Activated CD8-positive, alpha-beta memory T cell treated with anti-CD3 and anti-CD28 coated beads, Interleukin-2, amount 50 U/mL, for 4 hours (primary cell): ENCODE measurements at places on chromosomes 3 and 15.

- DNase-seq, result no peak
These were observed 1.8 kb downstream of the STX19 start for GRCh38 chr3:94026623-94027022.

DNA sequence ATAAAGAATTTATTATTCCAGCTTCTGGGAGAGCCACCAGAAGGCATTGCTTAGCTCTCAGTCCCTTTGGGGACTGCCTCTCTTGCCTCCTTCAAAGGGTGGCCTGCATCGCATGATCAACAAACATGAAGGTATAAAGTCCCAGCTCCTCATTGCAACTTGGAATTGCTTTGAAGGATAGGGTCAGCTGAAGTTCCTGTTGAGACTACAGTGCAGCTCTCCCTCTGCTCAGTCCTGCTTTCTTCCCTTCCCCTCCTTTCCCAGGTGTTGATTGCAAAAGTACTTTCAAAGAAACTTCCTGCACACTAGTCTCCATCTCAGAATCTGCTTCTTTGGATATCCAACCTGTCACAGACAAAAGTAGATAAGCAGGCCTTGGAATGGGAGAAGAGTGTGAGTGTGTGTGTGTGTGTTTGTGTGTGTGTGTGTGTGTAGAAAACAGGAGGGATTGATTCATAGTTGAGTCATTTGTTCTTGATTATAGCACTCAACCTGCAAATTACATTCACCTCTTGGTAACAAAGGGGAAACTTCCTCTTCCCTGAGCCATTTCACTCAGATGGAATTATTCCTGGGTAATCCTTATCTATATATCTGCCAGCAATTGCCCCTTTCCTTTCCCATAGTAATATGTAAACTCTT is 13.7 kb downstream of the CCR8 start:
- DNase-seq, result no peak

- no peak for DNase-seq
These were observed 14.6 kb upstream of the LRRC15 start for GRCh38 chr3:194384156-194384555.

DNA sequence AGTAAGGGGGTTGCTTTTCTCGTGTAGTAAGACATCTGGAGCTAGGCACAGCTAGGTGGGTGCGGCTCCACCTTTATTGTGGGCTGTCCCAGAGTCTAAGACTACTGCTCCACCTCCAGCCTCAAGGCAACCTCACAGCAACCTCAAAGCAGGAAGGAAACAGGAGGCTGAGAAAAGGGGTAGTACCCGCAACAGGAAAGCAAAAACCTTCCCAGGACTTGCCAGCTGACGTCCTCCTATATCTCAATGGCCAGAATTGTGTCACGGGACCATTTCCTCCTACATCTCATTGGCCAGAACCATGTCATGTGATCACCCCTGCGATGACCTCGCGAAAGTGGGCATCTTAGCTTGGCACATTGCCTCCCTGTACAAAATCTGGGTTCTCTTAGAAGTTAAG is 4.3 kb upstream of the GPR160 start:
- peak; percentile 26 for DNase-seq

- no peak for DNase-seq
These were observed 556 bp downstream of the CHP1 start for GRCh38 chr15:41231422-41232226.

- DNase-seq, result no peak
These were observed 88.9 kb downstream of the TLE3 start for GRCh38 chr15:70008697-70009290.

DNA sequence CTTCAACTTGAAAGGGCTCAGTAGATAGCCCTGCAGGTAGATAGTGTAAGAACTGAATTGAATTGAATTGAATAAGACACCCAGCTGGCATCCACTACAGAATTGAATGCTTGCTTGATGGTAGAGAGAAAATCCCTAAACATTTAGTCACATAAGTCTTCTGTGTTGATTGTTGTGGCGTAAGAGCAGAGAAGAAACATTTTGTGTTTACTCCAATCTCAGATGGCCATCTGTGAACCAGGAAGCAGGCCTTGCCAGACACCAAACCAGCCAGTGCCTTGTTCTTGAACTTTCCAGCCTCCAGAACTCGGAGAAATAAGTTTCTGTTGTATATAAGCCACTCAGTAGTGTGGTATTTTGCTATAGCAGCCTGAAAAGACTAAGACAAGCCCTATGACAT is 43.6 kb downstream of the SST start:
- DNase-seq, result no peak

DNA sequence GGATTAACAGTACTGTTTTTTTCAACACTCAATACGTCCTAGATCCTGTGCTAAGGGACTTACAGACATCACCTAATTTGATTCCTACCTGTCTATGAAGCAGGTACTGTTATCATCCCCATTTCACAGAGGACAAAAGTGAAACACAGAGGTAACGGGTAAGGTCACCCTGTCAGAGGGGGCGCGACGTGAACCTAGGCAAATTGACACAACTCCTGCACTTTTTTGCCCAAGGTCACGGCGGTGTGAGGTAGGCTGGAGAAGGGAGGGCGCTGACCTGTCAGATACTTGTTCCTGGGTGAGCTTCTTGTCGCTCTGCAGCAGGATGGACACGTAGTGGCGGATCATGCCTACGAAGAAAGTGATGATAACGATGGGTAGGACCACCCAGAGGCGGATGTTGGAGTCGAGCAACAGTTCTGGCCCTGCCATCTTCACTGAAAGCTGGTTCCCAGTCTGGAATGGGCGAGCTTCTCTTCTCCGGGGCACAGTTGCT is 363 bp downstream of the EMC3 start:
- no peak for DNase-seq

DNA sequence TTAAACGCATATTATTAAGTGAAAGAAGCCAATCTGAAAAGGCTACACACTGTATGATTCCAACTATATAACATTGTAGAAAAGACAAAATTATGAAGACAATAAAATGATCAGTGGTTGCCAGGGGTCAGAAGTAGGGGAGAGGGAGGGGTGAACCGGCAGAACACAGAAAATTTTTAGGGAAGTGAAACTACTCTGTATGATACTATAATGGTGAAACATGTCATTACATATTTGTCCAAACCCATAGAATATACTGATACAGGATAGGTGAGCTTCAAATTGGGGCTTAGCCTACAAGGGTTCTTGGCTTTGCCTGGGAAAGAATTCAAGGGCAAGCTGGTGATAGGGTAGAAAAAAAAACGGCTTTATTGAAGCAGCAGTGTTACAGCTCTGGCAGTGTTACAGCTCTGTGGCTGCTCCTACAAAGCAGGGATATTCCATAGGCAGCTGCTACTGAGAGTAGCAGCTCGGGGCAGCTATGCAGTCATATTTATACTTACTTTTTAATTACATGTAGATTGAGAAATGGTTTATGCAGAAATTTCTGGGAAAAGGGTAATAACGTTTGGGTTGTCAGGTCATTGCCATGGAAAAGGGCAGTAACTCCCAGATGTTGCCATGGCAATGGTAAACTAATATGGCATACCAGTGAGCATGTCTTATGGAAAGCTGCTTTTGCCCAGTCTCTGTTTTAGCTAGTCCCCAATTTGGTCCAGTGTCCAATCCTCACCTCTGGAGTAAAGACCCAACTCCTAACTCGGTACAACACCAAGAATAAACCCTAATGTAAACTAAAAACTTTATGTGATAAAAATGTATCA is 125.1 kb upstream of the SLC25A36 start:
- no peak for DNase-seq

DNA sequence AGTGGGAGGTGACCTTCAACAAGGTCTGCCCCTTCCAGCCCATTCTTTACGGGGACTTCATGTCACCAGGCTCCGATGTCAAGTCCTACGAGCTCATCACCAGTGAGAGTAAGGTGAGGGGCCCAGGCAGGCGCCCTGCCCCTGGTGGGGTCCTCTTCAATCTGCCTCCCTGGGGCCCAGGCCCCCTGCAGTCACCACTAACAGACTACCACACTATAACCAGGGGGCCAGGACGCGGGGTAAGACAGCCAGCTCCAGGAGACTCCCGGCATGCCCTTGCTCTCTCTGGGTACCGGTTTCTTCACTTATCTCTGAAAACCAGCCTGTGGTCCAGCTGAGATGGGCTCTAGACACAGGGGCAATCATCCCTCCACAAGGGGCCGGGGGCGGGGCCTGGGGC is 63.9 kb downstream of the DNAH1 start:
- DNase-seq, result no peak

- DNase-seq, result no peak
These were observed 57.5 kb upstream of the TAMM41 start for GRCh38 chr3:11904157-11904556.

DNA sequence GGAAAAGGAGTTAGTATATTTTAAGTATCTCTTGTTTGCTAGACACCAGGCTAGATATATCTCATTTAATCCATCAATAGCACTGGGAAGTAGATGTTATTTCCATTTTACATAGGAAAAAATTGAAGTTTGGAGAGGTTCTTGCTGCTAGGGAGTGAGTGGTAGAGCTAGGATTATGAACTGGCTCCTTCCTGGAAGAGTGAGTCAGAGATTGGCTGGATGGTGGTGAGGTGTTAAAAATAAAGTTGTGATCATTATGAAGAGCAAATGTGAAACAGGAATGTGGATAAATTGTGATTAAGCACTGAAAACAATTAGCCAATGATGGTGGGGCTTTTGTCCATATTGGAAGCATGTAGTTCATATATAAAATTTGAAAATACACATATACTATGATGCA is 234.2 kb downstream of the WNT5A start:
- DNase-seq, result no peak

DNA sequence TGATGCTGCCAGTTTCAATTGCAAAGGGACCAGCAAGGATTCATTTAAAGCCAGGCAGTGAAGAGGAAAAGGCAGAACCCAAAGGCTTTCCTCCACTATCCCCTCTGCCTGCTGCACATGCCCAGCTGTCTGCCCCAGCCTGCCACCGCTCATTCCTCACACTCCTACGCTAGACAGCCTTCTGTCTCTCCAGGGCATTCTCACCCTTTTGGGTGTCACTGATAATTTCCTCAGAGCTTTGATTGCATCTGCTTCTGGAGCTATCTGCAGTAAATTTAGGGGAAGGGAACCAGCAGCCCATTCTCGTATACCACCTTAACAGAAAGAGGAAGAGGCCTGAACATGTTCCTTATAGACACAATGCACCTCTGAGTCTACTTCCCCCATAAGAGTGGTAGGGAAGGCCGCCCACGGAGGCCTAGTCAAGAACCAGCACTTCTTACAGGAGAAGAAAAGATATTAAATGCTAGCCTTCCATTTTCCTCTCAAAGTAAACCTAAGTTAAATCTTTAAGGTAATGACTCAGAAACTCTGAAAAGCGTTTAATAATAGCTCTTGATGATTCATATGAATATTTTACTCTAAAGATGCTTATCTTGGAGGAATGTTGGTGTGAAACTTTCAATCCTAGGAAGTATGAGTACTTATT is 20.9 kb downstream of the NUDT16 start:
- no peak for DNase-seq

DNA sequence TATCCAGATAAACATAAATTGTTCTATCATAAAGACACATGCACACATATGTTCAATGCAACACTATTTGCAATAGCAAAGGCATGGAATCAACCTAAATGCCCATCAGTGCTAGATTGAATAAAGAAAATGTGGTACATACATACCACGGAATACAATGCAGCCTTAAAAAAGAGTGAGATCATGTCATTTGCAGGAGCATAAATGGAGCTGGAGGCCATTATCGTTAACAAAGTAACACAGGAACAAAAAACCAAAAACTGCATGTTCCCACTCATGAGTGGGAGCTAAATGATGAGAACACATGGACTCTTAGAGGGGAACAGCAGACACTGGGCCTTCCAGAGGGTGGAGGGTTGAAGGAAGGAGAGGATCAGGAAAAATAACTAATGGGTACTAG is 79.2 kb downstream of the SH3GL3 start:
- no peak for DNase-seq

DNA sequence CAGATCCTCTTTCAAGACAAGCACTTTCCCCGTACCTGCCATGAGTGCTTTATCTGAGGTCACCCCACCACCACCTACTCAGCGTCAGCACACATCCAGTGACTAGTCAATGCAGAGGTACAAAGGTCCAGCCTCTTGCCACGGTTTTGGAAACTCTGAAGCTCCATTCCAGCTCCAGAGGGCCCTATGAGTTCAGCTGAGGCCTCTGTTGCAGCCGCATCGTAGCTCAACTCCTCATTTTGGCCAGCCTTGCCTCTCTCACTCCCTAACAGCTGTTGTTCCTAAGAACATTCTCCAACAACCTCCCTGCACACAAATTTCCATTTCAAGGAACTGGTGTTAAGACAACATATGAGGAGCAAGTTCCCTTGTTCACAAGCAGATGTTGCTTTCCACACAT is 405.1 kb upstream of the PROK2 start:
- no peak for DNase-seq

GRCh38 chr3:71890356-71890931 is 105.5 kb upstream of the PROK2 start:
- no peak for DNase-seq

- peak; percentile 49 for DNase-seq
These were observed 74.1 kb downstream of the SENP2 start for GRCh38 chr3:185659942-185660921.

- DNase-seq, result peak; percentile 41
These were observed 43.2 kb downstream of the ARHGEF3 start for GRCh38 chr3:56758539-56758981.

GRCh38 chr3:94548581-94549316 is 485.9 kb downstream of the NSUN3 start:
- DNase-seq, result no peak

- DNase-seq, result no peak
These were observed 718 bp downstream of the BNIP2 start for GRCh38 chr15:59688423-59688781.

GRCh38 chr3:151130428-151130827 is 45.0 kb downstream of the MED12L start:
- no peak for DNase-seq

DNA sequence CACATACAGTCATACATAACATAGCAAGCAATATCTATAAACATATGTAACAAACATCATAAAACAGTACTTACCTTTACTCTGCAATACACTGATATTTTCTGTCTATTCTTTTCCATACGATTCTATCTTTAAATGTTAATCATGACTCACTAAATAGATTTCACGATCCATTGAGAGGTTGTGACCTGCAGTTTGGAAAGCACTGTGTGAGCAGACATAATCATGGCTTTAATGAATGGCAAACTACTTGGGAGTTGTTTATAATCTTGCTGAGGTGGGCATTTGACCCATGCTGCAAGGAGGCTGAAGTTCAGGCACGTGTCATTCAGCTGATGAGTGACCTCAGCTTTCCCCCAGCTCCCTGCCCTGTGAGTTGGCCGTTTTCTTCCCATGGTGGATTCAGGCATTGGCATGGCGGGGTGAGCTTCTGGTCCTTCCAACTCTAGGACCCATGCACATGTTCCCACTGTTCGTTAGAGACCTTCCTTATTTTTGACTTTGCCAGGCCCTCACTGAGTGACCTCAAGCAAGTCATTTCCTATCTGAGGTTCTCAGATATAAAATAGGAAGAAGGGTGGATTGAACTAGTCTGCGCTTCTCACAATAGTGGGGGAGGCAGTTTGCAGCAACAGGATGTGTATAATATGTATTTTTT is 41.7 kb downstream of the PAQR5 start:
- DNase-seq, result no peak

GRCh38 chr3:52359116-52359855 is 43.2 kb downstream of the DNAH1 start:
- DNase-seq, result no peak

GRCh38 chr3:2454865-2455264 is 356.2 kb downstream of the CNTN4 start:
- DNase-seq, result no peak

- DNase-seq, result peak; percentile 24
These were observed 84.4 kb downstream of the SEMA5B start for GRCh38 chr3:122942937-122943827.

- no peak for DNase-seq
These were observed 62.8 kb upstream of the C3orf80 start for GRCh38 chr3:160162440-160162839.

- DNase-seq, result no peak
These were observed 170.5 kb downstream of the PYDC2 start for GRCh38 chr3:191631496-191631895.
